ENCODE measurements at places on chromosomes 7 and 10.

- DNase-seq, result no peak
These were observed 105.0 kb downstream of the TRIL start for GRCh38 chr7:28853150-28853549.

- DNase-seq, result no peak
These were observed 29.0 kb upstream of the PRSS1 start for GRCh38 chr7:142720172-142720773.

DNA sequence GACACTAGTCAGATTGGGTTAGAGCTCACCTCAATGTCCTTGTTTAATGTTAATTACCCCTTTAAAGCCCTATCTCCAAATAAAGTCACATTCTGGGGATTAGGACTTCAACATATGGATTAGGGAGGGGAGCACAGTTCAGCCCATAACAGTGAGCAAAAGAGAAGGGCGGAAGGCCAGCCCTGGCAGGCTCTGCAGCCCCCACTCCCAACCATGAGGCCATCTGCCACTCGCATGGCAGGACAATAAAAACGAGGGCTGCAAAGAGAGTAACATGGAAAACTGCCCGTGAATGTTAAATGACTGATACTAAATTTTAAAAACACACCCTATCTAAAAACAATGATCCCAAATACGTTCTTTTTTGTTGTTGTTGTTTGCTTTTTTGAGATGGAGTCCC lies 38.7 kb downstream of the RGS10 start:
- DNase-seq, result no peak

DNA sequence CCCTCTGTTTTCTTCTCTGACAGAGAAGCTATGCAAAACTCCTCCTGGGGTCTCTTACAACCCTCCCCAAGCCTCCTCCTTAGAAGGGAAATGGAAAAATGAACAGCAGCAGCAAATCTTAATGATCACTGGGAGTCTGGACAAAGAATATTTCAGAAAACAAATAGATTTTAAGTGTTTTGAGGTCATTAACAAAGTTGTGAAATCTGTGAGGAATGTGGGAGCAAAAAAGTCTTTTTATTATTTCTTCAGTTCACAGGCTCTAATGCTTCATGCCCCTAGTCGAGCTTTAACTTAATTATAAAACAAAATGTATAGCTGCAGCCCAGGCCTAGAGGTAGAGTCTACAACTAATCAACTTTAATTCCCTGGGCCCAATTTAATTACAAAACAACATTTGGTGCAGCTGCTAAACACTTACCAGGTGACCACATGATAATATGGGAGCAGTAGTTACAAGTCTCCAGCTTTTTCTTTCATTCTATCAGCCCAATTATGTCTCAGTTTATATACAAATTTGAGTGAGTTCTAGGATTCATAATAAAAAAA lies 293.2 kb downstream of the THSD7A start:
- no peak for DNase-seq

- DNase-seq, result no peak
These were observed 2.8 kb downstream of the CALHM3 start for GRCh38 chr10:103476046-103476768.

- DNase-seq, result no peak
These were observed 9.6 kb downstream of the ELMO1 start for GRCh38 chr7:37438906-37439652.
